ENCODE measurements at places on chromosomes 1 and 21.

- DNase-seq = no peak
These were observed 179.2 kb upstream of the RAB4A start for GRCh38 chr1:229091721-229092136.

GRCh38 chr21:28928578-28929420 lies 63.9 kb downstream of the LTN1 start:
- no peak for DNase-seq

GRCh38 chr1:111907321-111907720 lies 82.1 kb downstream of the KCND3 start:
- DNase-seq = no peak

DNA sequence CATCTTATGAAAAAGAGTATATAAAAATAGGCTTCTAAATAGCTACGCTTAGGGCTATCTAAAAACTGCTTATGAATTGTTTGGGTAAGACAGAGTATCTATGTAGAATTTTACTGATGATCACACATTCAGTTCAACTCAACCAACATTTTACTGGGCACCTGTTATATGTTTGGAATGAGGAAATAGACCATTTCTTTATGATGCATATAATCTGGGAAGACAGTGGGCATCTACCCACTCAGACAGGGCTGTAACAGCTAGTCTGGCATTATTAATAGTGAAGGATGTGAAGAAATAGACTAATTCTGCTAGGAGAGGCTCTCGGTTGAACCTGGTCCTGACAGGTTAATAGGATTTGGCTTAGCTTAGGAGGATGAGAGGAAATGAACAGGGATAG lies 56.9 kb downstream of the TIAM1 start:
- no peak for DNase-seq

- no peak for DNase-seq
These were observed 21.6 kb upstream of the PCP4 start for GRCh38 chr21:39845571-39846130.

GRCh38 chr21:30674312-30674711 lies 31.6 kb downstream of the KRTAP20-3 start:
- DNase-seq = no peak

DNA sequence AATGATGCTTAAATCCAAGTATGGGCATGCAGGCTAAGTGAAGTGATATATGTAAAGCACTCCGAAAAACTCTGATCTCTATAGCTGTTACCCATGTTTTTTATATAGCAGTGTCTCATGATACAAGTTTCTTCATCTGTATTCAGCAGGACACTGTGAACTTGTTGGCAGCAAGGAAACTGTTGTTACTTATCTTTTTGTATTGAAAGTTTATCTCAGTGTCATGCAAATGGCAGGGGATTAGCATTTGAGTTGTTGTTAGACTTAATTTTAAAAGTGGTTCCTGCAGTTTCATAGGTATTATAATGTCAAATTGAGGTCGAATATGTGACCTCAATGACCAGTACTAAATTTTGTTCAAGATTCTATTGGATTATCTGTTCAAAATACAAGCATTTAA lies 47.9 kb downstream of the NCAM2 start:
- no peak for DNase-seq

DNA sequence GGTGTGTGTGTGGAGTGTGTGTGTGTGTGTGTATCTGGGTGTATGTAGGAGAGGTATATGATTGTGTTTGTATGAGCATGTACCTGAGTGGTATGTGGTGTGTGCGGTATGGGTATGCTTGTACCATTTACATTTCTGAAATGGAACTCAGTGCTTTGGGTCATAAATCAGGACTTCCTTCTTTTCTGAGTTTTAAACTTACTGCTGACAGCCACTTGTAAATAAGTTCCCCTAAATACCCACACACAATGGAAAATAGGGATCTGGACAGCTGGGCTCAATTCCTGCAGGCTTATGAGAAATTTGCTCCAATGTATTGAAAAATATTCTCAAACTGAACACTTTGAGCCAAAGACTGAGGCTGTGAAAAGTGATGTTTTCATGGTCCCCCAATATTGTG lies 293.6 kb downstream of the HLX start:
- DNase-seq = no peak

DNA sequence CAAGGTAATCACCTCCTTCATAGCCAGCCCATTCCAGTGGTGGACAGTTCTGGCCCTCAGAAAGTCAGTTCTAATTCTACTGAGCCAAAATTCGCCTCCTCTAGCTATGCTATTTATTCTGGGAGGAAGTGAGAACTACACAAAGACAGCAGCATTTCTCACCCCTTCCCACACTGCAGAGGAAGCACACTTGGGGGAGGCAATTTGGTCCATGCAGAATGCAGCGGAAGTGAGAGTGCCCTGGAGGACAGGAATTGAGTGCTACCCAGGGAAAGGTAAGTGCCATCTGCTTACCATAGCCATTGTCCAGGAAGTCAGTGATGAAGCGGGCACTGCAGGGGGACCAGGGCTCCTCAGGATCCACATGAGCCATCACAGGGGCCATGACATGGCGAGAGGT lies 3.7 kb downstream of the ADAMTS4 start:
- no peak for DNase-seq

DNA sequence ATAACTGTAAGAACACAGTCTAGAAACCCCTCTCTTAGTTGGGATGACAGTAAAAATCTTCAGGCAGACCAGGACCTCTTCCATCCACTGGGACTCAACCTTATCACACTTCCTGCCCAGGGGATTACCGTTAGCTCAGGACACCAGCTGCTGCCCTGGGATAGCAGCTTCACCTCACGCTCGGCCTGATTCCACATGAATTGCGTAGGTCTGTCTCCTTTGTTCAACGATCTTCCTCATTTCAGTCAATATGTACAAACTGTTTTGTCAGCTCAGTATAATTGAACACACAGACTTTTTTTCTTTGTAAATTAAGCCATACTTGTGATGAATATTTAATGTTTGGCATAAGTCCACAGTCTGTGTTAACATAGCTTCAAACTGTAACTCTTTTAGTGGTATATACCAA lies 290.4 kb downstream of the GRIK1 start:
- no peak for DNase-seq

- no peak for DNase-seq
These were observed 4.5 kb downstream of the ZBED6 start for GRCh38 chr1:203799971-203800370.

DNA sequence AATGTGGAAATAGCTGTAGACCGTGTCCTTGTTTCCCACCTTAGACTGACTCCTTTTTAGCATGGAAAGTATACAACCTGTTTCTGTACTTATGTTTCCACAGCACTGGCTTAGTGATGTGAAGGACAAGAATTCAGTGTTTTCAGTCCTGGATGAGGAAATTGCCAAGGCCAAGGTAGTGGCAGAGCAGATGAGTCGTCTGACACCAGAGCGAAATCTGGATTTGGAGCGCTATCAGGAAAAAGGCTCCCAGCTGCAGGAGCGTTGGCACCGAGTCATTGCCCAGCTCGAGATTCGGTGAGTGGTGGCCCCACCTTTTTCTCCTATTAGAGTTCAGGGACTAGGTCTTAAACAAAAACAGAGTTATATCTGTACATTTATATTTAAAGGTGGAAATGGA lies 112.6 kb downstream of the MACF1 start:
- no peak for DNase-seq

- no peak for DNase-seq
These were observed 246.4 kb upstream of the LRRC7 start for GRCh38 chr1:69321311-69321710.
